Stimulated activated CD4-positive, alpha-beta T cell treated with anti-CD3 and anti-CD28 coated beads, Interleukin-1b, Interleukin-23, amount 100 ng/mL, for 4 hours (primary cell): ENCODE measurements at places on chromosomes 3 and 15.

- DNase-seq: no peak
These were observed 8.0 kb downstream of the MAN2C1 start for GRCh38 chr15:75360391-75360790.

- no peak for DNase-seq
These were observed 130.5 kb upstream of the LMCD1 start for GRCh38 chr3:8371085-8371551.

DNA sequence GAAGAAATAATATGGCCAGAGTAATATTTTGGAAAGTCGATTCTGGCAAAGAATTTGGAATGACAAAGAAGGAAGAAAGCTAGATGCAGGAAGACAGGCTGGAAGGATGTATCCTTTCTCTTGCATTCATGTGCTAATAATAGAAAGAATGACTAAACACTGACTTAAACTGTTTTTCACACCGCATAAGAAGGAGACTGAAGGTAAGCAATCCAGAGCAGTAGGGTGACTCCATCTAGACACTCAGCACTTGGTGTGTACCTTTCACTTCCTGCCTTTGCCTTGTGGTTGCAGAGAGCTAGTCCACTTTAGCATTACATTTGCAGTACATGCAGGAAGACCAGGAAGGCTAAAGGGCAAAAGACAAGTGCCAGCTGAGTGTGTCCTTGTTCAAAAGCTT is 234.6 kb downstream of the RBMS3 start:
- no peak for DNase-seq

DNA sequence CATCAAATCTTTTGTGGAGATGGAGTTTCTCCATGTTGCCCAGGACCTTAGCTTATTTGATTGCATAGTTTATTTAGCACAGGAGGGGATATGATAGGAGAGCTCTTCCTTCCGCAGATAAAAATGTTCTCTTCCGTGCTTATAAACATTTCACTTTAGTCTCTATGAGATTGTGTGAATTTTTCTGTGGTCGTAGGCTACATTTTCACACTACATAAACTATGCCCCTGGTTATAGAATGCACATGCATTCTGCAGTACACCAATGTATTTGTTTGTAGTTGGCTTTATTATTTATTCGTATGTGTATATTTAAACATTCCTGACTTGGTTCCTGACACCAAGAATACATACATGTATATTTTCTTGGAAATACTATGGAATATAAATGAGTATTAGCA is 139.2 kb downstream of the UBE2E2 start:
- DNase-seq: no peak

DNA sequence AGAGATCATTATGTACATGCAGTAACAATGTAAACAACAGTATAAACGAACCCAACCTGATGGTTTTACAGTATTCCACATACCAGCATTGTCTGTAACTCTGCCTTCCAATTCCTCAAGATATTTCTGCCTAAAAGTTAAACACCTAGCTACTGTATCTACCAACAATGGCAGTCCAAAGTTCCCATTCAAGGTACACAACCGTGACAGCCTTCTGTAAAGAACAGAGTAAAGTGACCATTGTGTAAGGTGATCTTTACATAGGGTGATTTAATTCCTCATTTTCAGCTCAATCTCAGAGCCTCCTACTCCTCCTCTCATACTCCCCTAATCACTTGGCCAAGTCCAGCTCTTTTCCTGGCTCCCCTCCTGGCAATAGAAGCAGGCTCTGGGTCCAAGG is 10.4 kb downstream of the SECISBP2L start:
- no peak for DNase-seq

- DNase-seq: no peak
These were observed 58.4 kb downstream of the IQSEC1 start for GRCh38 chr3:13014755-13015285.

- no peak for DNase-seq
These were observed 18.8 kb downstream of the CA12 start for GRCh38 chr15:63362885-63363284.

- no peak for DNase-seq
These were observed 8.7 kb upstream of the FLNB start for GRCh38 chr3:57999417-58000115.

GRCh38 chr3:105513886-105514285 is 147.2 kb downstream of the ALCAM start:
- no peak for DNase-seq

DNA sequence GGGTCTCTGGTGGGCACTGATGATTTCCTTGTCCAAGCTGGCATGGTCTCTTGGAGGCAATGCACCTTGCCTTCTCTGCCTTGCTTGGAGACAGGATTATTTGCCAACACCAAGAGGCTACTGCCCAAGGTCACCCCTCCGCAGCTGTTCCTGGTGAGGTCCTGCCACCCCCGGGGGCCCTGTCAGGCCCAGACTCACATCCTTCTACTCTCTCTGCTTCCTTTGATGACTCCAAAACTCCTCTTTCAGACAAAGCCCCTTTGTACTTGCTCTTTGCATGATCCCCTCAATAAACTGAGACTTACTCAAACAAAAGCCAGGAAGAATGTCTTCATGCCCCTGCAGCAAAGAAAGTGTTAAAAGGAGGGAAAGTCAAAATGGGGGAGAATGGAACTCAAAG is 137.7 kb downstream of the MEX3B start:
- no peak for DNase-seq

DNA sequence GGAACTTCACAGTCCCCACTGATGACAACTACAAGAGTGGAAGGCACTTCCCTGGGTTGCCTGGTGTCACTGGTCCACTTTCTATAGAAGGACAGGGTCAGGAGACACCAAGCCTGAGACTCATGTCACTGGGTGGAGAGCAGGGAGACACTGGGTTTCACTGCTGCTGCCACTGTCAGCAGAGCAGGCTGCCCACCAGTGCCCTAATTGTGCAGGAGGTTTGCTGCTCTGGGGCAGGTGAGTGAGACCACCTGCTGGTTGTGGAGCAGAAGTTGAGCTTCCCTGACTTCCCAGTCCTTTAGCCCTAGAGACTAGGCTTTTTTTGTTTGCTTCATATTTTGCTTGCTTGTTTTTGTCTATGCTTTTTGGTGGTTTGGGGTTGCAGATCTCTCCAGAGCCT is 528.4 kb upstream of the RGMA start:
- DNase-seq: no peak

- no peak for DNase-seq
These were observed 13.7 kb downstream of the NR2F2 start for GRCh38 chr15:96344060-96344705.

DNA sequence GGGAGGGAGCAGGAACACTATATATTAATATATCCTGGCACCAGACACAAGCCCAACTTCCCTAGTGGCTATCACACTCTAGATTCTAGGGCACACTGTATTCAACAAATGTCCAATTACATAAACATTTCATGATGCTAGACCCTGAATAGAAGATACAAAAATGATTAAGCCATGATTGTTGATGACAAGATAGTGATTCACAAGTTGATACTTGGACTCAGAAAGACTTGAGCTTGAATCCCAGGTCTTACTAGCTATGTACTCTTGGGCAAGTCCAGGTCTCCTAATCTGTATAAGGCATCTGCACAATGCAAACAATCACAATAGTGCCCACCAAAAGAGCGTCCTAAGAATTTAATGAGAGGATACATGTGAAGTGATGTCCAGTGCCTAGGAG is 10.0 kb upstream of the SNTN start:
- DNase-seq: no peak

GRCh38 chr3:12070098-12070497 is 65.9 kb downstream of the SYN2 start:
- no peak for DNase-seq

DNA sequence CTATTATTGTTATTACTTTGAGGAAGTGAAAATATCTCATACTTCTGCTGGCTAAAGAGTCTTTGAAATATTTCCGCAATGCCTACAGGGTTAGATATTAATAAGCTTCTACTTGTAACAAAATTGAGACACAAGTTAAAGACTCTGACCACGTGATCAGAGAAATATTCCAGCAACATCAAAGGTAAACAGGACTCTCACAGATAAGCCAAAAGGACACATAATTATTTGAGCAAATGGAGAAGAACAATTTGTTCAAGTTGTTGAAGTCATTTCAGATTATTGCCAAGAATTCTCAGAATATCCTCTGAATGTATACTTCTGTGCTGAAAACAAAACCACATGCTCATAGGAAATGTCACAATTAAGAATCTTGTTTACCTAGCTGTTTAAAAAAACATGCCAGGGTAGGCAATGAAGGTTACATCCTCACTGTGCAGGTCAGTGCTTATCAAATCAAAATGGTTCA is 225.8 kb upstream of the ALCAM start:
- no peak for DNase-seq

GRCh38 chr3:113728661-113729060 is 17.4 kb downstream of the NAA50 start:
- no peak for DNase-seq

GRCh38 chr3:102511639-102512038 is 76.8 kb downstream of the ZPLD1 start:
- no peak for DNase-seq

DNA sequence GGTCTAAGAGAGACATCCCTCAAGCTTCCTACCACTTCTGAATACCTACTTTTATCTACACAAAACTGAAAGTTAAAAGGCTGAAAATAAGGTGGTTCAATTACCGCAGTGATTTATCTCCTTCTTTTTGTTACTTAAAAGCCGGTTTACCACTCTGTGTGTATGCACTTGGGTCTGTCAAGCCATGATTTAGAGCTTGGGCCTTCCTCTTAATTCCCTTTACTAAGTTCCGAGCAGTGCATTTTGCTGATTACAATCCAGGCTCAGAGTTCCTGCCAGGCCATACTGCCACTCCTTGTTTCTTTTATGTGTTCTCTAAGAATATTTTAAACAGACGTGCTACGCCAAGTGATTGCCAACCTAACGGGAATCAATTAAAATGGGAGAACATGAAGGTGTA is 16.5 kb downstream of the KCTD6 start:
- DNase-seq: no peak

DNA sequence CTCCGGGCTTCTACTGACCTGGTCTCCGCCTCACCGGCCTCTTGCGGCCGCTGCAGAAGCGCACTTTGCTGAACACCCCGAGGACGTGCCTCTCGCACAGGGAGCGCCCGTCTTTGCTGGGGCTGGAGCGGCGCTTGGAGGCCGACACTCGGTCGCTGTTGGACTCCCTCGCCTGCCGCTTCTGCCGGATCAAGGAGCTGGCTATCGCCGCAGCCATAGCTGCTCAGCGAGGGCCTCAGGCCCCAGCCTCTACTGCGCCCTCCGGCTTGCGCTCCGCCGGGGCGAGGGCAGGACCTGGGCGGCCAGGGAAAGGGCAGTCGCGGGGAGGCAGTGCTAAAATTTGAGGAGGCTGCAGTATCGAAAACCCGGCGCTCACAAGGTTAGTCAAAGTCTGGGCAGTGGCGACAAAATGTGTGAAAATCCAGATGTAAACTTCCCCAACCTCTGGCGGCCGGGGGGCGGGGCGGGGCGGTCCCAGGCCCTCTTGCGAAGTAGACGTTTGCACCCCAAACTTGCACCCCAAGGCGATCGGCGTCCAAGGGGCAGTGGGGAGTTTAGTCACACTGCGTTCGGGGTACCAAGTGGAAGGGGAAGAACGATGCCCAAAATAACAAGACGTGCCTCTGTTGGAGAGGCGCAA is 319.2 kb downstream of the FGF12 start:
- no peak for DNase-seq

- no peak for DNase-seq
These were observed 54.2 kb upstream of the CMTM8 start for GRCh38 chr3:32184187-32184730.

DNA sequence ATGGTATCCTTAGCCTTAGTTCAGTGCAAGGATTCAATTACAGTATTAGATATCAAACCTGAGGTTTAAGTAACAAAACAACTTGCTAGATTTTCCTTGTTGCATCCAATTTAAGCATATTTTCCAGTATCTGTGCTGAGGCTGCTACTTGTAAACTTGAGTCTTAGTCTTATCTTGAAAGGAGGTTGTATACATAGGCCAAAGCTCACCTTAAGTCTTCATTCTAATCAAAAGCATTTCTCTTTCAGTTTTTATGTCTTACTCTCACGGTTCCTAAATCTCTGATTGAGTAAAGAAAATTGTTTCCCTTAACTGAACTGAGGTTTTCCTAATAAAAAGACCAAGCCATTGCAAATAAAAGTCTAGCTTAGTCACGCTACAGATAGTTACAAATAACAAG is 52.6 kb downstream of the U2SURP start:
- no peak for DNase-seq

- DNase-seq: no peak
These were observed 45.7 kb downstream of the WDR76 start for GRCh38 chr15:43872416-43873020.

DNA sequence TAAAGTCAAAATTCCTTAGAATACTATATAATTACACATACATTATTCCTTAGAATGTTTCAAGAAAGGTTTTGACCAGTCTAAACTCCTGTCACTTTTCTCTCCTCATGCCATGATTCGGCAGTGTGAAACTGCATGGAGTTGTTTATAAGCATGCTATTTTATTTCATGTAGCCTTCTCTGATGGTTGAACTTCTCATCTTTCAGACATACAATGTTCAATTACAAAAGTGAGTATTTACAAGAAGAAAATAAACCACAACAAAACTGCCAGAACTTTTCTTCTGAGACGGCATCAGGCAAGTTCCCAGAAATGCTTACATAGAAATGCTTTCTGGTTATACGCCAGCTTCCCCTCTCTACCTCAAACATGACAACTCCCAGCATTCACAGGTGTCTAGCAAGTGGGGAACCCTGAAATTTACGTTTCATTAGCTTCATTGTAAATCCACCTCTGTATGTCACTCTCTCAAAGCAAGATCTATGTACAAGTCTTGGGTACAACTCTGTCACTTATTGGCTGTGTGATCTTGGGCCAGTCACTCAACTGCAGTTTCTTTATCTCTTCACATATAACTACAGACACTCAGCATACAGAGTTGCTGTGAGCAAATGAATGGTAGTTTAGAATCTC is 42.7 kb downstream of the HDGFL3 start:
- DNase-seq: no peak

- DNase-seq: no peak
These were observed 29.0 kb downstream of the CCDC80 start for GRCh38 chr3:112611752-112612515.

GRCh38 chr3:4995500-4996053 is 16.3 kb downstream of the BHLHE40 start:
- DNase-seq: no peak

GRCh38 chr3:83734656-83735055 is 1224.1 kb upstream of the CADM2 start:
- no peak for DNase-seq

DNA sequence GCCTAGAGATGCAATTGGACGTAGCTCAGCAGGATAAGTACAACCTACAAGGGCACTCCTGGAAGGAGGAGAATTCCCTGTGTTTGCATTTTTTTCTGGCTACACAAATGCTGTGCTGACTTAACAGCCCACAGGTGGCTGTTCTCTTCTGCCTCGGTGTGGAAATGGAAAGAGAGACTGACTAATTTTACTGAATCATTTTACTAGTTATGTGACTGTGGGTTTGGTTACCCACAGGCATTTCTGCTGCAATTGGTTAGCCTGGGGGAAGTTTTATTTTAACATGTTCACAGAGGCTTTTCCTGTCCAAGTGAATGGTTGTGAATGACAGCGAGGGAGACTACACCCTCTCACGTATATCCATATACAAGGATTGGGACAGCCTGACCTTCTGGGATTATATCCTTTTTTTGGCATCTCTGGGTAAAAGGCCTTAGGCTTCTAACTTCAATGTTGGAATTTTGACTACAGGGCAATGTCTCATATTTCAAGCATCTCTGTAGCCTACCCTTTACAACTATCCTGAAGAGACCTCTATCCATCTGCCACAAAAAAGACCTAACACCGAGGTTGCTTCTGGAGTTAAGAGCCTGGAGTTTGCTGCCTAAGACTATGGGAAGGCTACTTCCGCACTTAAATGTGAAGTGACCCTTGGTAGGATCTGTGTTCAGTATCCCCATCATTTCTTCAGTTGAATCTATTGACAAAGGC is 67.2 kb upstream of the TP63 start:
- DNase-seq: no peak
